ENCODE measurements at places on chromosomes 6 and 20.

DNA sequence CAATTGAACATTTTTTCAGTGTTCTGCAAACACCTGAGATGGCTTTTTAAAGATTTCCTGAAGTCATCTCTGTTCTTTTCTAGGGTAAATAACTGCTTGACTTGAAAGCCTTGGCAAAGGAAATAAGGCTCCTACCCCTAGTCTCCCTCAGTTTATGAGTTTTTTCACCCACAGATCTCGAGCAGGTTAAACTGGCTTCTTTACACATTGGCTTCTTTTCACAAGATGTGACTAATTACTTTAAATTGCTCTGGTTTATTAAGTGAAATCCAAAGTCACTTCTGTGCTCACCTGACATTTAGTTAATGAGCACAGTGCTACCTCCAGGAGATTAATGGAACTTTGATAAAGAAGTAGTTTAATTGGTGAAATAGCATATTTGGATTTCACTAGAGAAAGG lies 33.2 kb downstream of the SOX4 start:
- DNase-seq = no peak

- DNase-seq = peak; percentile 30
Measured at GRCh38 chr6:7617801-7618764, 28.1 kb downstream of the SNRNP48 start.

GRCh38 chr6:41548098-41548840 lies 2.1 kb downstream of the FOXP4 start:
- DNase-seq = no peak

DNA sequence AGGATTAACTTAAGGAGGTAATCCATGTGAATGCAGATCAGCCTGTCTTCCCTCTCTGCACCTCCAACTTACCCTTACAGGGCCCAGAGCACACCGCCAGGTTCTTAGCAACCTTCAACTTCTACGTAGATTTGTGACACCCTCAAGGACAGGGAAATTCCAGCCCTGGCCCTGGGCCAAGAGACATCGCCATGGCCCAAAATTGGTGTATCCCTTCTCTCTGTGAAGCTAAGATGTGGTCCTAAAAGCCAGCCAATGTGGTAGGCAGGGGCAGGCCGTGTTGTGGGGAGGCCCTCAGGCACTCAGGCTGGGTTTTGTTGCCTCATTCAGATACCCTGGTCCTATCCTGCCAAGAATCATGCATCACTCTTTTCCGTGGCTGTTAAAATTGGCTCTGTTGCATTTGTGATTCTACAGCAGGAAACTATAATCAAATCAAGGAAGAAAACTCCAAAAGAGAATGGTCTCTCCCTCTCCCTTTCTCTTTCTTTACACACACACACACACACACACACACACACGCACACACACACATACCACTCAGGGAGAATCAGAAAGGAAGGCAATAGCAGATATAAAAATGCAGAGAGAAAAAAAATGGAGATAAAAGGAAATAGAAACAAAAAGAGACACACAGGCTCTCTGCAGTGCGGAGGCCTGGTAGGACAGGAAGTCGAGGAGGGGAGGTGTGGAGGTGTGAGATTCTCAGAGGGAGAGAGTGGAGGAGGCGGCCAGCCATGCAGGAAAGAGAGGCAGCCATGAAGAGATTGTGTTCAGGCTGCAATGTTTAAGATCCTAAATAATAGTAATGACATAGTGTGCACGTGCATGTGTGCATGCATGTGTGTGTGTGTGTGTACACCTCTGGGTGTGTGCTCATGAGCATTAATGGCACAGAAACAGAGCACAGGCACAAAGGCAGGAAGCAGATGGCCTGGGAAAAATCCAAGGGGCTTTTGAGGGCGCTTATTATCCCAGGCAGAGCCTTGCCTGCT lies 201.8 kb upstream of the LRFN2 start:
- peak; percentile 47 for DNase-seq

DNA sequence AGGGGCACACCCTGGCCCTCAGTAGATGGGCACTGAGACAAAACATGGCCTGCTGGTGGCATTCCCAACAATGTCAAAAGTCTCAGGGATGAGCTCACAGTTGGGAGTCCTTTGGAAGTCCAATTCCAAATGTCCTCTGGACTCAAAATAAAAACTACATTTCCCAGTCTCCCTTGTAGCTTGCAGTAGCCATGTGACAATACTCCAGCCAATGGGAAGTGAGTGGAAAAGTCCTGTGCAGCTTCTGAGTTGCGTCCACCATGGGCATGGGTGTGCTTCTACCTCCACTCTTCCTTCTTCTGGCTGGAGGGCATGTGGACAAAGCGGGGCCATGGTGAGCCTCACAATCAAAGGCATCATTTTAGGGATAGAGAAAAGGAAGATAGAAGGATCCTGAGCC lies 5.8 kb upstream of the ADAM33 start:
- peak; percentile 70 for DNase-seq

- no peak for DNase-seq
Measured at GRCh38 chr6:134049586-134049985, 2.8 kb downstream of the SLC2A12 start.

- peak; percentile 98 for DNase-seq
Measured at GRCh38 chr20:57698116-57698866, 11.5 kb downstream of the PMEPA1 start.

GRCh38 chr20:38604873-38605303 lies 3.3 kb downstream of the ARHGAP40 start:
- no peak for DNase-seq

- DNase-seq = peak; percentile 51
Measured at GRCh38 chr20:48695255-48695654, 132.5 kb downstream of the PREX1 start.

DNA sequence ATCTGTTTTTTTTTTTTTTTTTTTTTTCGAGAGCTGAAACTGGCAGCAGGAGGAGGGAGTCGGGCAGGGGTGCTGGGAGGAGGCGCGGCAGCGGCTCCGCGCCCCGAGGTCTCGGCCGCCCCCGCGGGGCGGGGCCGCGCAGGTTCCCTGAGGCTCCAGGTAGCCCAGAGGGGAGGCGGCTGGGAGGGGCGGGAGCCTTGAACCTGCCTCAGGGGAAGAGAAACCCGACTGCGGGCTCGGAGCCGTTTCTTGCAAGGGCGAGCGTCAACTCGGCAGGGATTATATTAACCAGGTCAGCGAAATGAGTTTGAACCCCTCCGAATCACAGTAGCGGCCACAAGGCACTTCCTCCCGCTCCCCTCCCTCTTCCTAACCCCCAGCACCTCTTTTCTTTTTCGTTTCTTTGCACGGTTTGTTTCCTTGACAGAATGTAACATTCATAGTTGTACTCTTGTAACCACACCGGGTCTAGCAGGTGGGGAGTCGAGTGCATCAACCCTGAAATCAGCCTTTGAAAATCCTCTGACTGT lies 2.0 kb downstream of the MYB start:
- no peak for DNase-seq

- DNase-seq = peak; percentile 82
Measured at GRCh38 chr6:106546691-106547414, 82.4 kb downstream of the RTN4IP1 start.

DNA sequence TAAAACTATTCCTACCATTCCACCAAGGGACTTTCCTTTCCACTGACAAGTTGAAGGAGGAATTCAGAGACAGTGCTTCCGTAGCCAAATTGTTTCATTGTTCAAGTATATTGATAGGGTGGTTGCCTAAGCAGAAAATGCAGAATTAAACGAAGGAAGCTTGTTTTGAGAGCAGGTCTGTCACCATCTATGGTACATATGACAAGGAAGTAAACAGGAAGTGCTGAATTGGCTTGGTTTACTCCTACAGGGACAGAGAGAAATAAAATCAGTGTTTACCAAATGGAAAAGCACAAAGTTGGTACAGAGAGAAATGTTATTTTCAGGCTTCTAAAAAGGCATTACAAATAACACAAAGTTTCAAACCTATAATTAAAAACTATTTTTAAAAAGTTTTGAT lies 421.8 kb downstream of the CDC5L start:
- no peak for DNase-seq

- DNase-seq = no peak
Measured at GRCh38 chr6:158476389-158476788, 83.5 kb upstream of the TMEM181 start.

DNA sequence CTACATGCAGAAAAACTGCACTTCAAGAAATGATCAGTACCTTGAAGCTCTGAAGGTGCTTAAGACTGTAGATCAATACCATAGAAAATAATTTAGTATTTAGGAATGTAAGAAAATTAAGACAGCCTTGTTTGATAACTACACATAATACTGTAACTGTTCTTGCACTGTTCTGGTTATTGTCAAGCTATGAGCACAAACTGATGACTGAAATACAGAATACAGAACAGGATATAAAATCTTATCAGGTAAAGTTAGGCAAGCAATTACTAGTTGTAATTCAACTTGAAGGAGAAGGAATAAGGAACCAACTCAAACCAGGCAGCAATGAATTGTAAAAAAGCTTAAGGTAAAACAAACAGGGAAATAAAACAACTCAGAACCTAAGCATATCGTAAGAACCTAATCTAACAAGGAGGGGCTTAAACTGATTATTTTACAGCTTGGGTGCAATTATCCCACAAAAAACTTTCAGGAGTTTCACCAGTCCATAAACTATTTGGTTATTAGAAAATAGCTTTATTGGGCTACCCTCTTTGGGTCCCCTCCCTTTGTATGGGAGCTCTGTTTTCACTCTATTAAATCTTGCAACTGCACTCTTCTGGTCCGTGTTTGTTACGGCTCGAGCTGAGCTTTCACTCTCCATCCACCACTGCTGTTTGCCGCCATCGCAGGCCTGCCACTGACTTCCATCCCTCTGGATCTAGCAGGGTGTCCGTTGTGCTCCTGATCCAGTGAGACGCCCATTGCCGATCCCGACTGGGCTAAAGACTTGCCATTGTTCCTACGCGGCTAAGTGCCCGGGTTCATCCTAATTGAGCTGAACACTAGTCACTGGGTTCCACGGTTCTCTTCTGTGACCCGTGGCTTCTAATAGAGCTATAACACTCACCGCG lies 97.7 kb downstream of the ATG5 start:
- no peak for DNase-seq

GRCh38 chr20:41509316-41510200 lies 108.6 kb downstream of the CHD6 start:
- DNase-seq = peak; percentile 35

DNA sequence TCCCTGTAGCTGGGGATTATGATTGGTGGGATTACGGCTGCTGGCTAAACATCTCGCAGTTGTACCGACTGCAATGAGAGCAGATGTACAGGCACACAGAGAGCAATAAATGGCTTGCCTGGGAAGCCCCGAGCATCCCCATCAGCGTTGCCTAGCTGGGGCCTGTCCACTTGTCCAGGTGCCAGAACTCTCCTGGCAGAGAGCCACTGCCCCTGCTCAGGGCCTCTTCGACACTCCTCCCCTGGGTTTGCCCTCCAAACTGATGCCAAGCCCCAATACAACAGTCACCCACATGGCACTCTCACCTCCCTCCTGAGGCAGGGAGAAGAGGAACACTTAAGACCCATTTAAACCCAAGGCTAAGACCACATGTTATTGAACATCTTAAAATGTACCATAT lies 715.1 kb downstream of the PTPRT start:
- no peak for DNase-seq

DNA sequence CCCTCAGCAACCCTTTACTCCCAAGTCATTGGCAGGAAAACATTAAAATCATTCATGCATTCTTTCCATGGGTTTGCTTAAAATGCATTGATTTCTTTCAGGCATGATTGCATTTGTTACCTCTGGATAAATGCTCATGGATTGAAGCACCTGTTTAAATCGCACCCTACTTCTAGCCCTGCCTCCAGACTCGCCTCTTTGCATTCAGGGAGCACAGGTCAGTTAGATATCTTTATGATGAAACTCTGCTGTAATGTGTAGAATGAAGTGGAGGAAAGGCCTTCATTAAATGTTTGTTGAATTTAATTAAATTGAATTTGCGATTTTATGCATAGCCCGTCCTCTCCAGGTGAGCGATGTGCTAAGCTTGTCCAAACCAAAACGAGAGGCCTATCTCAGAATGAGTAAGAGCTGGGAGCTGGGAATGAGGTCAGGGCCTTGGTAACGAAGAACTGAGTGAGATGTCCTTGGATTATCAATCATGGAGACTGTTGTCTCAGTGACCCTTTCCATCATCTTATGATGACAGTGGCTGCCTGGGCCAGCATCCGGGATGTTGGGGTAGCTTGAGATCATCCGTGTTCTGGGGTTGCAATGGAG lies 210.1 kb downstream of the SYNDIG1 start:
- no peak for DNase-seq

DNA sequence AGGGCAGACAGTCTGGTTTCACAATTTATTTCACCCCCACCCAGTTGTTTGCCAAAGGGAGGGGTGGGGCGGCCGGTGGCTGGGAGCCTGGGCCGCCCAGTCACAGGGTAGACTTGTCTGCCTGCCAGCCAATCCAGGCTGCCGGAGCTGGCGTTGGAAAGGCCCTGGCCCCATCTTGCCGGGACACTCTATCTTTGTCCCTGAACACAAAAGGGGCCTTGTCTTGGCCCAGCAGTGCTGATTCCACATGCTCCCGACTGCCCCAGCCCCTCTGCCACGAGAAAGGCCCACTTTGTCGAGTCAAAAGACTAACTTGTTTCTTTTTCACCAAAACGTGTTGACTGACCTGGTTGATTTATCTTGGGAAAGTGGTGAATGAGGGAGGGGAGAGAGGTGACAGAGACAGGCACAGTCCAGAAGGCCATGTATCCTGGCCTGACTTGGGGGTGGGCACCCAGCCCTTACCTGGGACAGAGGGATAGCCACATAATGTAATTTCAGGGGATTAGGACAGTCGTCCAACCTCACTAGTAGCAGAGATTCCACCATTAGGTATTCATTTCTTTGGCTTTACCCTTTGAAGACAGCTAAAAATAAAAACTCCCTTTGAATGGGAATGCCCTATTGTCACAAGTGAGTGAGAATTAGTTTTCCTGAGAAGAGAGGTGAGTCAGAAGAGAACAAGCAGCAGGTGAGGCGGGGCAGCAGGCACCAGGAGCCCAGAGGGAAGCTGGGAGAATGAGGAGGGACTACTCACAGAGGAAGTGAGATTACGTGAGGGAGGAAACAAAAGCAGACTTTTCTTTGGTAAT lies 67.0 kb upstream of the SIRPA start:
- no peak for DNase-seq

- DNase-seq = no peak
Measured at GRCh38 chr6:78611102-78611620, 256.2 kb upstream of the IRAK1BP1 start.

GRCh38 chr6:131281471-131282270 lies 146.4 kb downstream of the AKAP7 start:
- no peak for DNase-seq

GRCh38 chr20:6142348-6142993 lies 19.6 kb upstream of the FERMT1 start:
- DNase-seq = peak; percentile 52

- DNase-seq = no peak
Measured at GRCh38 chr6:1726341-1726768, 116.6 kb downstream of the FOXC1 start.

- DNase-seq = no peak
Measured at GRCh38 chr20:17490501-17490900, 40.7 kb downstream of the BFSP1 start.

- peak; percentile 36 for DNase-seq
Measured at GRCh38 chr6:122061855-122062254, 337.6 kb upstream of the HSF2 start.

GRCh38 chr20:3744806-3745685 lies 12.6 kb downstream of the HSPA12B start:
- no peak for DNase-seq
